ENCODE measurements at places on chromosomes 2 and 18.
A peak's percentile ranks its signal among the peaks of the same experiment; 100 is the strongest.

DNA sequence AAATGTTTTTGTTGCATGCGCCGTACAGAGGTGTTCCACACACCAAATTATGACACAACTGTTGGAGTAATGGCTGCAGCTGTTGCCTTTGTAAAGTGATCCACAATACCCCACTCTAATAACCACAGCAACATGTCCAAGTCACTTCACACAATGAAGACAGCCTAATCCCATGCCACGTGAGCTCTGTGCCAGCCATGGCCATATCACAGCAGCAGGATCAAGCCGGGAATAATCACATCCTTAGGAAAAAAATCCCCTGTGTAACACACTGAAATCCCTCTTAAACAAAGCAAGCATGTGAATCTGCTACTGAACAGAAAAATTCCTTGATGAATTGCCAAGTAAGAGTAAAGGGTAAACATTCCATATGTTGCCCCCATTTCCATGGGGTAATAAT is 179.5 kb upstream of the PARD3B start:
- no peak for DNase-seq

GRCh38 chr2:73837847-73838585 is 9.3 kb downstream of the STAMBP start:
- no peak for DNase-seq

DNA sequence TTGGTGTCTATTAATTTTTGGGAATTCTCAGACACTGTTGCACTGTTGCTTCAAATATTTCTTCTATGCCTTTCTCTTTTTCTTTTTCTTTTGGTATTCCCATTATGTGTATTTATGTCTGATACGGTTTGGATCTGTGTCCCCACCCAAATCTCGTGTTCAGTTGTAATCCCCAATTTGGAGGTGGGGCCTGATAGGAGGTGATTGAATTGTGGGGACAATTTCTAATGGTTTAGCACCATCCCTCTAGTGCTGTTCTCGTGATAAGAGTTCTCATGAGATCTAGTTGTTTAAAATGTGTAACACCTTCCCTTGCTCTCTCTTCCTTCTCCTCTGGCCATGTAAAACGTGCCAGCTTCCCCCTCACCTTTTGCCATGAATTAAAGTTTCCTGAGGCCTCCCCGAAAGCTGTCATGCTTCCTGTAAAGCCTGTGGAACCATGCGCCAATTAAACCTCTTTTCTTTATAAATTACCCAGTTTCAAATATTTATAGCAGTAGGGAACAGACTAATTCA is 26.8 kb downstream of the EHBP1 start:
- DNase-seq, result no peak

- DNase-seq, result no peak
Observed at GRCh38 chr2:199973703-199974102, 18.3 kb downstream of the MAIP1 start.

DNA sequence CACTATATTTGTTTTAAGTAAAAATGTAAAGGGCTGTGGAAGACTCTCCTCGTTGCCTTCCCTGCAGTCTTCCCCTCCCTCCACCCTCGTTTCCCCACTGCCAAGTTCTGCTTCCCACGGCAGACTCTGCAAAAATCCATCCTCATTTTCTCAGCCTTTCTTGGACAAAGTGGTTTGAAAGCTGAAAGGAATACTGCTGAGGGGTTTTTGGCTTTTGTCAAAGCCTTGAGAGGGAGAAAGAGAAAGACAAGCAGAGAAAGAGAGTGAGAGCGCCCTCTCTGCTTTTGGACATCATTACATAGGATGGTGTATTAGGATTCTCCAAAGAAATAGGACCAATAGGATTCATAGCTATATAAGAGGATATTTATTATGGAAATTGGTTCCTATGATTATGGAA is 455.9 kb upstream of the SOX11 start:
- DNase-seq, result no peak

- DNase-seq, result no peak
Observed at GRCh38 chr2:43387092-43388062, 161.0 kb upstream of the ZFP36L2 start.

- DNase-seq, result no peak
Observed at GRCh38 chr18:33901894-33902512, 322.7 kb downstream of the NOL4 start.

GRCh38 chr18:6056171-6056910 is 161.0 kb upstream of the TMEM200C start:
- no peak for DNase-seq

- DNase-seq, result no peak
Observed at GRCh38 chr18:41466436-41467160, 488.4 kb upstream of the PIK3C3 start.

DNA sequence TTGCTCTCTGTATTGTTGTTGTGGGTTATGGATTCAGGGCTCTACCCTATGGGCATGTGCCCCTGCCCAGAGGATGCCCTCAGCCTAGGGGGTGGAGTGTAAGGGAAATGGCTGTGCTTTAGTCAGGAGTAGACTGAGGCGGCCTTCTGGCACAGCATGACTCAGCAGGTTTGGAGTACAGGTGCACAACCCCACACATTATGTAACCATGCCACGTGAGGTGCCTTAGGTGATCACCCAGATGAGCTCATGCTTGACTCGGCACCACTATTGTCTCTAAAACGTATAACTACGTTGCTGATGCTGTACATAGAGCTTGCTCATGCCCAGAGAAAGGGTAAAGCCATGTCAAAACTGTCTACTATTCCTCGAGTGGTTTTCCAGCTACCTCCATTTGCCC is 48.3 kb upstream of the ZC3H15 start:
- DNase-seq, result no peak

- no peak for DNase-seq
Observed at GRCh38 chr2:81981585-81981984, 1677.0 kb upstream of the LRRTM1 start.

DNA sequence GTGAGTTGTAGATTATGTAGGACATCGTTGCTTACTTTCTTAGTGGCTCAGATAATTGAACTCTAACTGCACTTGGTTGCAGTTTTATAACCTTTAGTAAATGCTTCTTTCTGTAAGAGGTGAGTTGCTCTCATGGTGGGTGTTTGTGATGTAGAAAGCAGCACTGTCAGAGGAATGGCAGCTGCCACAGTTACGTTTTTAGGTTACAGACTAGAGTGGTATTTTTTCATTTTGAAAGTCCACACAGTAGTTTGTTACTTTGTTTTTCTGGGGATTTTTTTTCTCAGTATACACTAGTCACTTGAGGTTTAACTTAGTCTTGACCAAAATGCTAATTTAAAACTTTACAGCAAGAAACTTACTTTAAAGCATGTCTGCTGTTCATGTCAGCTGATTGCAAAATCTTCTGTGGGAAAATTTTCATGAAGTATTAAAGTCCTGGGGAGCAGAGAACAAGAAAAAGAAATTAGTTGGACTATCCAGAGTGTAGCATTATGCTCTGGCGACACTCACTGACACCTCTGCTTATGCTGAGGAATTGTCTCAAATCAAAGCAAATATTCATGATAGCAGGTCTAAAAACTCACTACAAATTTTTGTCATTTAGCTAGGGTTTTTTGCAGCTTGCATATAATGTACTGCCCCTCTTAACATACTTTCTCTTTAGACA is 14.8 kb downstream of the AFTPH start:
- no peak for DNase-seq

DNA sequence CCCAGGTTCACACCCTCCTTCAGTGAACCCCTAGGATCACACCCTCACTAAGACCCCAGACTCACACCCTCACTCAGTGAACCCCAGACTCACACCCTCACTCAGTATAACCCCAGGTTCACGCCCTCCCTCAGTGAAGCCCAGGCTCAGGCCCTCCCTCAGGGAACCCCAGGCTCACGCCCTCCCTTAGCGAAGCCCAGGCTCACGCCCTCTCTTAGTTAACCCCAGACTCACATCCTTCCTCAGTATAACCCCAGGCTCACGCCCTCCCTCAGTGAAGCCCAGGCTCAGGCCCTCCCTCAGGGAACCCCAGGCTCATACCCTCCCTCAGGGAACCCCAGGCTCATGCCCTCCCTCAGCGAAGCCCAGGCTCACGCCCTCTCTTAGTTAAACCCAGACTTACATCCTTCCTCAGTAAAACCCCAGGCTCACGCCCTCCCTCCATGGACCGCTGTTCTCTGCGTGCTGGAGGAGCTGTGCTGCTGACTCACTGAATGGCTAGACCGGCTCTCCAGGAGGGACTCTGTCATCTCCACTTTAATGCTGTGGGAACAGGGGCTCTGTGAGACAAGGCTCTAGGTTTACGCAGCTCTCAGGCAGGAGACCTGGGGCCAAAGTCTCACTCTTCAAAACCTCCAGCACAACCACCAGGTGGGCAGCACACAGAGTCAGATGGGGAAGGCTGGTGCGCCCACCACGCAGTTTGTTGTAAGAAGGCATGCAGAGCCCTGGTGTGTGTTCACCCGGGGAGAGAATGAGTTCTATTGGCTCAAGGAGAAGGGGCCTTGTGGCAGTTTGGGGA is 506.9 kb upstream of the MYT1L start:
- DNase-seq, result no peak

DNA sequence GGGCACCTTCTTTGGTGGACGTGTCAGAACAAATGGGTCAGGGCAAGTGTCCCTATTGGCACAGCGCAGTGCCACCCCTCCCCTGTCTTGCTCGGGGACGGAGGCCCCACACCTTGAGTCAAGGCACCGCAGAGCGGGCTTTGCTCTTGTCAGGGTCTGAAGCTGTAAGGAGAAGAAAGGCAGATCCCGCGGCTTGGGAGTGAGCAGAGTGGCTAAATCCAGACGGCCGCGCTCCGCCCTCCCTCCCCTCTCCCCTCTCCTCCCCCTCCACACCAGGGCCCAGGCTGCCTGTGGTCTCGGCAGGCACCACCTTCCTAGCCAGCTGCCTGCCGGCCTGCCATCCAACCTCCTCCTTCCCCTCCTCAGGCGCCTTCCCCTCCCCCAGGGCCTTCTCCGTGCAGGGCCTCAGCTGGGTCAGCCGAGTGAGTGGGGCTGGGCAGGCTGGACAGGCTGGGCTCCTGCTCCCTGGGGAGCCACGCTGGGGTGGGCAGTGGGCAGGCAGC is 25.8 kb downstream of the SPEG start:
- DNase-seq, result no peak

GRCh38 chr2:152227969-152228592 is 52.5 kb upstream of the STAM2 start:
- no peak for DNase-seq

- no peak for DNase-seq
Observed at GRCh38 chr2:235489897-235490296, 3.9 kb upstream of the AGAP1 start.

DNA sequence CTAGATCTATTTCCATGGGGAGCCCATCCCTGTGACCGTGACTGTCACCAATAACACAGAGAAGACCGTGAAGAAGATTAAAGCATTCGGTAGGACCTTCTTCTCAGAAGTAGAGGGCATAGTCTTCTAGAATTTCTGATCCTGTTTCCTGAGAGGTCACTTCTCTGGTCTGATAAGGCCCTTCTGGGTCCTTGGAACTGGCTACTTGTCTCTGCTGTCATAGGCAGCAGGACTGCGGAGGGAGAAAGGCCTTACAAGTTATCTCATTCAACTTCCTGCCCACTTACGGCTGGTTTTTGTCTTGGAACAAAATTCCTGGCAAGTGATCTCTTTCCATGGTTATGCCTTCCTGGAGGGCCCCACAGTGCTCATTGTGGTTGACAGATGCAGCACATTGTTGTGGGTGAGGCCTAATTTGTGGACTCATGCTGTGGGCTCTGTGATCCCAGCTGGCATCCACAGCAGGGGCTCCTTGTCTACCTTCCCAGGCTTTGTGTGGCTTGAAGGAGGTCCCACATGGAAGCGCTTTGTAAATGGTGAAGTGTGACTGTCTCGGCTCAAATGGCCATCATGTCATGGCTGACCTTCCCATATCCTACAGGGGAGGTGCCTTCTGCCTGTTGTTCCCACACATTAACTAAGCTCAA is 22.0 kb downstream of the SAG start:
- peak; percentile 31 for DNase-seq

- DNase-seq, result no peak
Observed at GRCh38 chr2:43170405-43171105, 55.9 kb downstream of the ZFP36L2 start.

DNA sequence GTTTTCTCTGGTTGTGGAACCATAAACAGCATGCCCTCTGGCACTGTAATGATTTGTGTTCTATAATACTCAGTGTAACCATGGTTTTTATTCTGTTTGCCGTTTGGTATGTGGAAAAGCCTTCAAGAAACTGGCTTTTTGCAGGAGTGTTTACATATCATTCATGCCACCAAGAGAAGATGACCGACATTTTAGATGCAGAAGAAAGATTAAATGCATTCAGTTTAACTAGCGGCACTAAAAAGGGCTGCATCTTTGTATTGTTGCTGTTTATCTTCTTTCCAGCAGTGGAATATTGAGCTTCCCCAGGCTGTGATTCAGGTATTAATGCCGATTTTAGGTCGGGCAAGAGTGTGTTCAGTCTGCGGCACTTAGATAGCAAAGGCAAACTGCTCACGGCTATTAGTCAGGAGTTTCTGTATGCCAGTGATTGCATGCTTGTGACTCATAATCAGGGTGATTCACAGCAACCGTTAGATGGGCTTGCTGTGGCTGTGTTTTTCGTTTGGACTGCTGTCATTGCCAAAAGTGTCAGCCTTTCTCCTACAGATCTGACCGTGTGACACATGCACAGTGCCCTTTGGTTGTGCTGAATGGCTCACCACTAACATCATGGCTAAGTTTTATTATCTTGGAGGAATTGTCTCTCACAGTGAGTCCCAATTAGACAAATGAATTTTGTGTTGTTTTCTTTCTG is 479.7 kb downstream of the PARD3B start:
- DNase-seq, result peak; percentile 12

DNA sequence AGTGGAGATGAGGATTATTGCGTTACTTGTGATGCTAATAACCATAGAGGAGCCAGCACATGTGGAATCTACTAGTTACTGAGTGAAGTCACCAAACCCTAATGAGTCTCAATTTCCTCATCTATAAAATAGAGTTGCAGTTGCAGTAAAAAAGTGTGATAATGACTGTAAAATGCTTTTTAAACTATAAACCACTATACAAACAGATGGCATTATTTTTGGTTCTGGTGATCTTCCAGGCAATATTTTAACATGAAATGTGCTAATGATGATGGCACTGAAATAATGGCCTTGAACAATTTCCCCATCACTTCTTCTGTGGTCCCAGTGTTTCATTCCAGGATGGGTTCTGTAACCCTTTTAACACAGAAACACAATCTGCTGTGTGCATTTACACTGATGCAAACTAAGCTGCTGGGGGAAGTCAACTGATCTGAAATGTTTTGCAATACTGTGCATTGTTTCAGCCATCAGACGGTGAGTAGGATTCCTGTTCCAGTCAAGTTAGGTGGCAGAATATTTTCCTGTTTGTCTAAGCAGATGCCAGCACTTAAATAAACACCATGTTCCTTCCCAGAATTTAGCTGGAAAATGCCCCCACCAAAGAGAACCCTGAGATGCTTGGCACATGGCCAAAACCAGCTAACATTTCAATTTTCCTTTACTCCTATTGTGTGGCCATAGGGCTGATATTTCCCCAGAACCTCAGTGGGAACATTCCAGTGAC is 52.6 kb downstream of the TACR1 start:
- no peak for DNase-seq

GRCh38 chr18:49886891-49887764 is 73.8 kb upstream of the ACAA2 start:
- DNase-seq, result no peak

Data from DMS153 (cell line).